ENCODE measurements at places on chromosomes 3 and 15.

GRCh38 chr3:43461345-43461744, 160.5 kb downstream of the ANO10 start:
- DNase-seq: no peak

DNA sequence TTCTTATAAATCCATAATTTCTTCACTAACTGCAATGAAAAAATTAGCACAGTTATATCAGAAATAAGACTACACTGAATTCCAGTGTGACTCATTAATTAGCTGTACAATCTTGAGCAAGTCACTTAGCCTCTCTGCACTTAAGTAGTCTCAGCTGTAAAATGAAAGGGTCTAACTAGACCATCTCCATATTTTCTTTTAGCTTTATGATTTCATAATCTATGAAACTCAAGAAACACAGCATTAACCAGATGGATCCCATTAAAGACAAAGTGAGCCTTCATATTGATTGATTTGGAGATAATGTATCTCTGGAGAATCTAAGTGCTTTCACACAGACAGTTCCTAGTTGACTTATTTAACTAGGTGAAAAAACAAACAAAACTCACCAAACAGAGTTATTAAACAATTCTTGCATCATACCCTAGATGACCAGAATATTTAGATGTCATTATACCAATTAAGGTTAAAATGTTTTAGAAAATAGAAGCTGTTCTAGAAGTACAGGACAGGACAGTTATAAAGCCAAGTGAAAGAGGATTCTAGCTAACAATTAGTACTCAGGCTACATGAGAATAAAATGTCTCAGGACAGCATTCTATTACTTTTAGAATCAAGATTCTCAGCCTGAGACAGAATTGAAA, 11.2 kb downstream of the CSNK1G1 start:
- DNase-seq: no peak

DNA sequence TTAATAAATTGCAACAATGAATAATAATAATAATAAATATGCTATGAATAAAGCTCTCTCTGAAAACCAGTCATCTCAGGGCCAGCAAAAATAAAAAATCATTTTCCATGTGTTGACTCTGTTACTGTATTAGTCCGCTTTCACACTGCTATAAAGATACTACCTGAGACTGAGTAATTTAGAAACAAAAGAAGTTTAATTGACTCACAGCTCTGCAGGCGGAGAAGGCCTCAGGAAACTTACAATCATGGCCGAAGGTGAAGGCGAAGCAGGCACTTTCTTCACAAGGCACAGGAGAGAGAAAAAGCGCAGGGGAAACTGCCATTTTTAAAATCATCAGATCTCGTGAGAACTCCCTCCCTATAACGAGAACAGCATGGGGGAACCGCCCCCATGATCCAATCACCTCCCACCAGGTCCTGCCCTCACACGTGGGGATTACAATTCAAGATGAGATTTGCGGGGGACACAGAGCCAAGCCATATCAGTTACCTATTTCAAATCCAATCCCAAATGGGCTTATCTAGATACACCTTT, 224.1 kb downstream of the IGSF11 start:
- no peak for DNase-seq

- no peak for DNase-seq
Measured at GRCh38 chr3:69272556-69272955, 113.3 kb downstream of the FRMD4B start.

GRCh38 chr3:150302246-150302645, 105.9 kb upstream of the TSC22D2 start:
- no peak for DNase-seq

DNA sequence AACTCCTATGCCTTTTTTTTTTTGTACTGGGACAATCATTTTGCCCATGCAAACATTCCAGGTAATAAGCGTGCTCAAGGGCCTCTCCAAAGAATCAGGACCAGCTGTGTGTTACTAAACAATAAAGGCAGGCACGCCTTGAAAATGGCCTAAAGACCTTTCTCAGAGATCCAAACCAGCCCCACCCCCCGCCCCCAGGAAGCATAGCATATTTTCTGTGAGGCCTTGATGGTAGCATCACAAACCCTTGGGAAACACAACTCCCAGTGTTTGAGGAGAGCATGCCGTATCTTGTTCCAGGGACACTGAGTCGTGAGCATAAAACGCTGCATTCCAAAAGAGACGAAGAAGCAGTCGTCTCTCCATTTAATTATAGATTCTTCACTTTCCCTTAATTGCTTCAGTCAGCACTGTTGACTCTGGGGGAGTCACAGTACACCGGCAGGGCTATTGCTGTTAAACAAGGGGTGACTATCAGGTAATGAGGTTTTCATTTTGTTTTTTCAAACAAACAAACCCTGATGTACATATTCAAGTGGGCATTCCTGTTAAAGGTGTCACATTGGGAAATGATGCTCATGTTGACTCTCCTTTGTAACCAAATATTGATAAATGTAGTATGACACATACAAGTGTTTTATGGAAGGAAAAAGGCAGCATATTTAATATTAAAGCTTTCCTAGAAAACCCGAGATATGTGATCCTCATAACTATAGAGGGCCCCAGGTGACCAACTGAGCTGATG, 4.4 kb upstream of the TPM1 start:
- no peak for DNase-seq

DNA sequence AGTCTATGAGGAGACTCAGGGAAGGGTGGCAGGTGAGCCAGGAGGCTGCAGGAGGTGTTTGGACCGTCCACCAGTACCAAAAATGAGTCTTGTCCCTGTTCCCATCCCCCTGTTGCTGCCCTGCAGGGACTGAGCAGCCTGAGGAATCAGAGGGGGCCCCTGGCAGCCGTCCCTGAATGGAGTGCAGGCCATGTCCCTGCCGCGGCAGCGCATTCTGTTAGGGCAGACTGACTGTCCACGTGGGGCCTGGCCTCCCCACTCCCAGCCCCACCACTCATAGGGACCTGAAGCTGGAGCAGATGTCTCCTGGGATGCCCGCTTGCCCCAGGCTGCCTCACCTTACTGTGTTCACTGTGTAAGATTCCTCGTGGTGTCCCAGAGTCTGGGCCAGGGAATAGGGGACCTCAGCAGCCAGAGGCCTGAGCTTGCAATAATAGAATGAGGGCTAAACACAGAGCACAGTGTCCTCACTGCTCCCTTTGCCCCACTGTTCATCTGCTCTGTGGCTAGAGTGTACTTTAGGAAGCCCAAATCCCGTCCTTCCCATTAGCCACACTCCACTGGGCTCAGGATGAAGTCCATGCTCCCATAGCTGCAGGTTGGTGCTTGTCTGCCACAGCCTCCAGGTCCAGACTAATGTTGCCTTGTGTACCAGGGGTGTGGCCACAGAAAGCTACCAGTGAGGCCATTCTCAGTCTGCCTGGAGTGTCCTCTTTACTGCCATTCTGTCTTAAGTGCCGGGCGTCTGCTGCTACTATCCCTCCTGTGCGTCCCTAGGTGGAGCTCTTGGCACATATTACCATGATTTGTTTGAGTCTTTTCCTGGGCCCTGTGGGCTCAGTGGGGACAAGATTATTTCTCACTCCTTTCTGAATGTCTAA, 63.2 kb downstream of the HCN4 start:
- DNase-seq: no peak

DNA sequence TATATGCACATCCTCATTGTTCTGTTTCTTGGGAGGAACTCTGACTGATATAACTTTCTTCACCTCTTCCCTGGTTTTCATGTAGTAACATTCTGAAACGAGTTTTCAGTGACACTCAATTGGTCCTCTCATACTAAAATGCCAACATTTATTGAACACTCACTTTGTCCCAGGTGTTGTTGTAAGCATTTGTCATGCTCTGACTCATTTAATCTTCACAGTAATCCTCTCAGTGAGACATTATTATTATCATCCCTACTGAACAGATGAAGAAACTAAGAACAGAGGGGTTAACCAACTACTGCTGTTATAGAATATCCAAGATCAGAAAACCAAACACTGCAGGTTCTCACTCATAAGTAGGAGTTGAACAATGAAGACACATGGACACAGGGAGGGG, 94.1 kb upstream of the MRPL3 start:
- DNase-seq: no peak

GRCh38 chr3:41907330-41908073, 54.4 kb downstream of the ULK4 start:
- no peak for DNase-seq

GRCh38 chr3:32780071-32780734, 37.6 kb upstream of the TRIM71 start:
- DNase-seq: no peak

- DNase-seq: no peak
Measured at GRCh38 chr3:158165141-158165655, 55.3 kb downstream of the RSRC1 start.

GRCh38 chr3:99474776-99475175, 163.6 kb upstream of the COL8A1 start:
- no peak for DNase-seq

DNA sequence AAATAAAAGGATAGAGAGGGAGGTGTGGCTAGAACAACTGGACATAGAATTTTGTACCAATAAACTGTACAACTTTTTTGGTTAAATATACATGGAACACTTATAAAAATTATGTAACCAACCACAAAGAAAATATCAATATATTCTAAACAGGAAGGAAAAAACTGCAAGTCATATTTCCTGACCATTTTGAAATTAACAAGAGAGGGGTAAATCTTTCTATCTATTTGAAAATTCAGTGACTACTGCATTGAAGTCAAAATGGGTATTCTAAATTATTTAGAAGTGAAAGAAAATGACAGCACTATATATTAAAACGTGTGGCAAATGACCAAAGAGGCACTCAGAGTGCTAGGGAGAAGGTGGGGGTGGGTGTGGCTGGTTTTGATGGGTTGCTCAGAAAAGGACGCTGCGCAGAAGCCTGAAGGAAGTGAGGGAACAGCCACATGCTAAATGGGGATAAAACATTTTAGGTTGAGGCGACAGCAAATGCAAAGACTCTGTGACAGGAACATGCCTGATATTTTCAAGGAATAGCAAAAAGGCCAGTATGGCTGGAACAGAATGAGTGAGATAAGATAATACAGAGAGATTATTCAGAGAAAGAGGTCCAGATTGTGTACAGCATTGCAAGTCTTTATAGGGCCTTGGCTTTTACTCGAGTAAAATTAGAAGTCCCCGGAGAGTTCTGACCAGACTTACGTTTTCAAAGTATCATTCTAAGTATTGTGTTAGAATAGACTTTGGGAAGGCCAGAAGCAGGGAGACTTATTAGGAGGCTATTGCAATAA, 41.1 kb downstream of the ERICH6 start:
- no peak for DNase-seq

DNA sequence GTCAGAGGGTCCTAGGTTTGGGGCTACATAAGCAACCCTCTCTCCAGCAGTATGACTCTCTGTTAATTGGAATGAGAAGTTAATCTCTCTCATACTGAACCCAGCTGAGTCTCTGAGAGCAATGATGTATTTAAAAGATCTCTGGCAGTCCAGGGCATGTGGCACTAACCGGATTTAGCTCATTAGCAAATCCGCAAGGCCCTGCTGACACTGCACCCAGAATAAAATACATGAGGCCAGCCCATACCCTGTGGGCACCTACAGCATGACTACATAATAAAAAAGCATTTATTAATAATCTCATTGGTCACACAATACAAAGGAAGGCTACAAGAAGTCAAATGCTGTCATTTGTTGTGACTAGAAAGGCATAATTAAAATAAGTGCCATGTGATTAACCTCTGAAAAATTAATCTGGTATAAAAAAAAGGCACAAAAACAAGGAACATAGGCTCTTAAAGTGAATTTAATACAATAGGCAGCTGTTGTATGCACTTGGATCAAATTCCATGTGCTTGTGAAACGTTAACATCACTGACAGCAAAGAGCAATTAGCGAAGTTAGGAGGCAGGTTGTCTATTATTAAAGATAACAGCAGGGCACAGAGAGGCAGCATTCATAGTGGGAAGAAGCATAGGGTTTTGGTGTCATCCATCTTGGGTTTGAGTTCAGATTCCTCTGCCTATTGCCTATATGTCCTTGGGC, 381.2 kb downstream of the WDR72 start:
- DNase-seq: no peak

Data from CD4-positive, alpha-beta T cell treated with Interleukin-17A for 4 hours (primary cell).